ENCODE measurements at places on chromosomes 4 and X.

DNA sequence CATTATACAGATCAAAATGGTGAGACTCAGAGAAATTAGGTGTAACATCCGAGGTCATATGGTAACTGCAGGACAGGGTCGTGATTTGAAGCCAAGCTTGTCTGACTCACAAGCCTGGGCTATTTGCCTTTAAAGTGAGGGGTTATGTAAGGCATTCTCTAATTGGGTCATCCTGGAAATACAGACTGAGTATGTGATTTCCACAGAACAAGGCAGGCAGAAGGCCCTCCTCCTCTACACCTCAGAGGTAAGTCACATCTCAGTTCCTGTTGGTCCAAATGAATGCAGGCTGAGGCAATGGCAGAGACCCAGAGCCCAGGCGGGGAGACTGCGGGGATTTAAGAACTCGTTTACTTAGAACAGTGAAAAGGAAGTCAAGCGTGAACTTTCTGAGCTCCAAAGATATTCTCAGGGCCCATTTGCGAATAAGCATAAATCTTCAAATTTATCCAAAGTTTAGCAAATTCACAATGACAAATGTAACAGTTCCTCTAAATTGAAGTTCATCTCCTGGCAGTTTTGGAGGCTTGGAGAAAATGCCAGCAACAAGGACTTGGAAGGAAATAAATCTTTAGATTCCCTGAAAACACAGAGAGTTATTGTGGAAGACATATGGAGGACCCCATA, 153.3 kb downstream of the LDB2 start:
- DNase-seq: no peak

- DNase-seq: no peak
Measured at GRCh38 chr4:16545656-16546055, 319.4 kb upstream of the TAPT1 start.

DNA sequence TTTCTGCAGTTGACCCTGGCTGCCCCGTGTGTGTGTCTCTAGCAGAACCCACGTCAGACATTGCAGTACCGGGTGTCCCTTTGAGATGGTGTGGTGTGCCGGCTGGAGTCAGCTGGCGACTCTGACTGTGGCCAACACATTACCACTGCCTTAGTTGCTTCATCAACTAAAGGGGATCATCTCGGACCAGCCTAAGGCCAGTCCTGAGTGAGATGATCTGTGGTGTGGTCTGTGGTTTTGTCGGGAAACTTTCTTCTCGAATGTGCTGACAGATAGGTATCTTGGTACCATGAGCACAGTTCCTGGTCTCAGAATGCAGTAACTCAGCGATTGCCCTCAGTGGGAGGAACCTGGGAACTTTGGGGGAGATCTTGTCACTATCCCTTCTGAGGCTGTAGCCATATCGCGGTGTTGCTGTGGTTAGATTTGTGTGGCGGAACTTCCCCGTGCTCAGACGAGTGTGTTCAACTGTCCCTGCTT, 15.8 kb downstream of the TBC1D14 start:
- DNase-seq: no peak

DNA sequence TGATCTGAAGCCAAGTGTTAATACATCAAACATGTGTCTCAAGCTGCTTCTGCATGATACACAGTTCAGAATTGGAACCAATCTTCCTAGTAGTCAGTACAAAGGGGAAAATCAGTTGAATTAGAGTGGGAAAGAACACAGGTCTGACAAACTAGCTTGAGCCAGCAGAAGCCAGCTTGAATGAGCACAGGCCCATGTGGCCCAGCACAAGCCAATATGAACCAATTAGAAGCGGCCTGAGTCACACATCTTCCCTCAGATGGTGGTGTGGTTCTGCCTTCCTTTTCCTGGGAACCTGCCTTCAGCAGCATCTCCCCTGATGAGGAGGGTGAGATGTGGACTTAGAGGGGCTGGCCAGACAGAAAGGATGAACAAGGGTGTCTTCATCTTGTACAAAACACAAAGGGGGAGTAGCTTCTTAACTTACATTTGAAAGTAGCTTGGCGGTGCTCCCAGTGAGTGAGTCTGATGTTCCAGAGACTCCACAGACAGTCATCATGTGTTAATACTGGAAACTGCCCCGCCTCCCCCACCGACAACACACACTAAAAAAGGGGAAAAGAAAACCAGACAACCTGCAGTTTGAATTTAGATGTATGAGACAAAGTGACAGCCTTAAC, 72.0 kb downstream of the FRMPD4 start:
- no peak for DNase-seq

DNA sequence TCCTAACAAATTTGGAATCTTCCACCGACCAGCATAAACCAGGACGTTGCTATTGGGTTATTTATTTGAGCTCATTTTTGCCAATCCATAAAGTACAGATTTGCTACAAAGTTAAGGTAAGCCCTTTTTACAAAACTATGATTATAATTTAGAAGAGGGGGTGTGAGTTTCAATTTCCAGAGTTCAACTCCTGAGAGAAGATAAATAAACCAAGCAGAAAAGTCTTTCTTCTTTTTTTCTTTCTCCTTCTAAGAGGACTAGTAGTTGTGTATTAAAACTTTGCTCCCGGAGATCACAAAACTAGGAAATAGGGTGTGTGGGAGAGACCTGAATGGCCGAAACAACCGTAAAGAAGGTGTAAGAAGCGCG, 2.6 kb downstream of the PITX2 start:
- no peak for DNase-seq

- DNase-seq: no peak
Measured at GRCh38 chrX:5891378-5891777, 337.3 kb downstream of the NLGN4X start.

DNA sequence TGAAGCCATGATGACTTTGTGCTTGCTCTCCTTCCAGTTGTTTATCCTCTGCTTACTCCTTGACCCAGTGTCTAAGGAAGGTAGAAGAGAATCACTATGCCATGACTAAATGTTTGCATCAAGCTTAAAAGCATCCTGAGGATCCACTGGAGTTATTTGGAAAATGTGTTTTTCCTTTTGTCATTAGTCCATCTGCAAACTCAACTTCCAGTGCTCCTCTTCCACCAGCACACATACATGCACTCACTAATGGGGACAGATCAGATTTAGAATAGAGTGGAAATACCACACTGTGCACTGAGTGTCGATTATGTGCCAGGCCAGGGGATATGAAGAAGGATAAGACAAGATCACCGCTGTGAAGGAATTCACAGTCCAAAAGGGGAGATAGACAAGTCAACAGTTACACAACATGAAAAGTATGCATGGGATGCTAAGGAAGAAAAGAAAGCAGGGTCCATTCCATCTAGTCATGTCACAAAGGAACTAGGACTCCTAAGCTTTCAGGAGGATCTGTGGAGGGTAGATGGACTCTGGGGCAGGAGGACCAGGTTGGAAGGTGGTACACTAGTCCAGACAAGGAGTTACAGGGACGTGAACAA, 1.9 kb downstream of the OCIAD2 start:
- DNase-seq: no peak

DNA sequence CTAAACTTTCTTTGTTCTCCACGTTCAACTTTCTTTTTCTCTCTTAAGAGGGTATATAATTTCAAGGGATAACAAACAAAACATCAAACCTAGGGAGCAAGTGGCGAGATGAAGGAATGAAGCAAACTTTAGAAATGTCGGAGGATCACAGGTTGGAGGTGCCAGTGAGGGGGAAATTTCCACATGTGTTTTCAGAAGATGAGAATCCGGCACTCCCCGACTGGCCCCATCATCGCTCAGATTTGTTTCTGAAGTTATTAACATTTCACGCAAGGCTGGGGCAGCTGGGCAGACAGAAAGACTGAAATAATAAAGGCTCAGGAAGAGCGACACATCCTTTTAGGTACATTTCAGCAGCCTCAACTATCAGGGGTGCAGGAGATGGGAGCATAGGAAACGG, 134.9 kb downstream of the SMIM20 start:
- no peak for DNase-seq

DNA sequence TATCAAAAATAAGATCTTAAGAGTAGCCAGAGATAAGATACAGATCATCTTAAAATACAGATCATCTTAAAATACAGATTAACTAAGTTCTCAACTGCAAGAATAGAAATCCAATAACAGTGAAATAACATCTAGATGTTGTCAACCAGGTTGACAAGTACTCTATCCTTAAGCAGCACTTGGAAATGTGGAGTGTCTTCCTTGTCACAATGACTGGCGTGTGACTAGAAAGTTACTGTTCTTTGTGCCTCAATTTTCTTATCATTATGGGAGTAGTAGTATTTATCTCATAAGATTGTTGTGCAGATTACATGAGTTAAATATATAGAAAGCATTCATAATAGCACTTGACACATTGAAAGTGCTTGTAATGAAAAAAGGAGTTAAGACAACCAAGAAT, 25.8 kb upstream of the HPGDS start:
- DNase-seq: no peak

- no peak for DNase-seq
Measured at GRCh38 chr4:2059046-2059725, at the start of gene NAT8L. NAT8L (plus strand) TSS chr4:2059327; CDS start chr4:2059512, 185 bp downstream.

DNA sequence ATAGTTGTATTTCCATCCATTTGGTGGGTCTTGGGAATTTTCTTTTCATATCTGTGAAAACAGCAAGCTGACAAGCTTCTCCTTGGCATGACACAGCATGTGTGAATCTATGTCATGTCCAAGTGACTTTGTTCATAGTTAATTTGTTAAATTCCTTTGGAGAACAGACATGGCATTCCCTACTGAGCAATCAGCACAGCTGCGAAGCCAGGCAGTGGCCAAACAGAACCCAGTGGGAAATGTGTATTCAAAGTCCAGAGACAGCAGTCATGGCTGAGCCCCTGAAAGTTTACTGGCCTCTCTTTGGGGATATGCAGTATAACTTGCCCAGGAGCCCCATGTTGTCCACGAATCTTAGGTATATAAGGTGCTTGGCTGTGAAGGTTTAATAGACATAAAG, 474.7 kb downstream of the NKX6-1 start:
- DNase-seq: no peak

- DNase-seq: no peak
Measured at GRCh38 chr4:121788896-121789295, 12.2 kb upstream of the EXOSC9 start.

- no peak for DNase-seq
Measured at GRCh38 chrX:51047950-51048349, 137.4 kb downstream of the BMP15 start.

DNA sequence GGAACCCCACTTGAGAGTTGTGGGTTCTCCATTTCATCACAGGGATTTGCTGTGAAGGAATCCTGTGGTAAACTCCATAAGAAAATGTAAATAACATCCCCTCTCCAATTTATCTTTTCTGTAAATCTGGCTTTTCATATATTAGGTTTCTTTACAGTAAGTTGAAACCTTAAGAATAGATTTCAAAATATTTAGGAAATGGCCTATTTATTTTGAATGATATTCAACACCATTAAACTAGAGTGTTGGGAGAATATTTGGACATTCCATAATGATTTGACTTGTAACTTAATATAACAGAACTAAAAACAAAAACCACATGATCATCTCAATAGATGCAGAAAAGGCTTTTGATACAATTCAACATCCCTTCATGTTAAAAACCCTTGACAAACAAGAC, 197.3 kb upstream of the PGRMC2 start:
- DNase-seq: no peak

DNA sequence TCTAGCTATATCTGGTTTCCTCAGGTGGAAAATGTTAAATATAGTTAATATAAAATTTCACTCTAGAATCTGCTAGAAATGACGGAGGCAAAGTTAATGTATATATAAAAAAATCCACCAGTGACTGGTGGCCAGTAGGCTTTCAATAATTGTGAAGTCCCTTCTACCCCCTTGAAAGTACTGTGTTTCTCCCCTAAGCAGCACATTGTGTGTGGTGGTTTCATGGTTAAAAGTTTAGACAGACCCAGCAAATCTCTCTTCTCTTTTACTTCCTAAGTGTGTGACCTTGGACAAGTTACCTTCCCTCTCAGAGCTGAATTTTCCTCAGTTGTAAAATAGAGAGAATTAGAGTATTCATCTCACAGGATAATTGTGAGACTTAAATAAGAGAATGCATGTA, 600 bp upstream of the HEPH start:
- DNase-seq: no peak

DNA sequence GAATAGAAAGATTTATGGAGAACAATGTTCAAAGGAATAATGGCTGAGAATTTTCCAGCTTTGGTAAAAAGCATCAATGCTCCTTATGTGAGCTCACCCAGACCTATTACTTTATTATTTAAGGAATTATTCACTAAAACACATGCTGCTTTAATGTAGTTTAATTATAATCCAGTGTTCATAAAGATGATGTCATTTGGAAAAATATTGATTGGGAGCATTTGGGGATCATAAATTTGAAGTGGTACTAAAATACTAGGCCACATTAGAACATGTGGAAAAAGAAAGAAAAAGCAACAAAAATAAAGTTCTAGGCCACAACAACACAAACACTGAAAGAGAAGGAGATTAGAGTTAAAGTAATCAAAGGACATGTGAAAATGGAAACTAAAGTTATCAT, 20.0 kb downstream of the SLC38A5 start:
- DNase-seq: no peak

GRCh38 chrX:5644776-5645175, 583.9 kb downstream of the NLGN4X start:
- no peak for DNase-seq

- no peak for DNase-seq
Measured at GRCh38 chrX:131894995-131895394, 128.1 kb upstream of the STK26 start.

GRCh38 chr4:53923921-53924320, 140.5 kb downstream of the CHIC2 start:
- no peak for DNase-seq

- no peak for DNase-seq
Measured at GRCh38 chr4:52408471-52408870, 250.6 kb downstream of the USP46 start.

DNA sequence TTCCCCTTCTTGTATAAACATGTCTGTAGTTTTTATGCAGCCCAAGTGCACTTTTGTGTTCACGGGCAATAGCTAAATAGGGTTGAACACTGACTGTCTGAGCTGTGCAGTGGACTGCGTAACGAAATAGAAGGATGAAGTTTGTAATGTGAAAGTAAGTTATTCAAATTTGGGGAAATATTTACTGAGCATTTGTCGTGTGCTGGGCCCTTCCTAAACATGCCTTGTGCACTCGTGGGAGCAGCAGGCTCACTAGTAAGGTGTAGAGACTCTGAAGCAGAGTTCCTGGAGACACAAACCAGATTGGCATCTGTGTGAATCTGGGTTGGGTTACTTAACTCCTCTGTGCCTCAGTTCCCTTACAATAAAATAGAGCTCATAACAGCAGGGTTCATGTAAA, 51.7 kb upstream of the C1QTNF7 start:
- no peak for DNase-seq

Measured in activated T-helper 1 cell treated with Interleukin-2 at 50 U/mL for 16 hours (primary cell).